ENCODE measurements at places on chromosomes 1 and 21.

- DNase-seq, result no peak
Observed at GRCh38 chr1:32716312-32717148, 14.0 kb upstream of the SYNC start.

GRCh38 chr1:145750426-145750825, 31.1 kb downstream of the CD160 start:
- DNase-seq, result no peak

GRCh38 chr1:94614996-94615395, 73.4 kb upstream of the F3 start:
- no peak for DNase-seq

DNA sequence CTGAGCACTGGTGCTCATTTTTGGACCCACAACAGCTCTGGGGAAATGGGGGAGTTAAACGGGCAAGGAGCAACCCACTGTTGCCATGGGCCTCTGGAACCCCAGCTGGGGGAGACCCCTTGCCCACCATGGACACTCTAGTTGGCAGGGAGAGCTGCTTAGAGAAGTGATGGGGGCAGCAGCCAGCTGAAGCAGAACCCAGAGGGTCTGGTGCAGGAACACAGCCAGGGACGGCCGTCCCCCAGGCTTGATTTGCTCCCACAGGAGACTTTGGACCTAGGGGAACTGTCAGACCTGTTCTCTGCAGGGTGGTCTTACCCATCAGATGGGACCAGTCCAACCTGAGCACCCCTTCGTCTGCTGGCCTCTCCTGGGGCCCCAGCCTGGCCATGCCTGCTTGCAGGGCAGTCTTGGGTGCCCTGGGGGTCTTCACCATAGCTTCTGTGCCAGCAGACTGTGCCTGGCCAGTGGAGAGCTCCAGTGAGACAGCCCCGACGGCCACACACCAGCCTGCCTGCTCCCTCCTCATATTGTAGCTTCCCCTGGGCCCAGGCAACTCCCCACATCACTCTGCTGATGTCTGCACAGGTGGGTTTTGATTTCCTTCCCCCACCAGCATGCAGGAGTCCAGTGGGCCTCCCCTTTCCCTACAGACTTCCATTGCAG, 11.3 kb downstream of the SPATC1L start:
- no peak for DNase-seq

- no peak for DNase-seq
Observed at GRCh38 chr1:229194096-229194495, 76.8 kb upstream of the RAB4A start.

- no peak for DNase-seq
Observed at GRCh38 chr1:60893136-60893930, 189.0 kb upstream of the NFIA start.

- no peak for DNase-seq
Observed at GRCh38 chr1:13826591-13826990, 126.6 kb downstream of the PRDM2 start.

GRCh38 chr1:109500941-109501381, 7.1 kb downstream of the CYB561D1 start:
- no peak for DNase-seq

GRCh38 chr1:84101204-84101603, 42.9 kb upstream of the PRKACB start:
- DNase-seq, result no peak

DNA sequence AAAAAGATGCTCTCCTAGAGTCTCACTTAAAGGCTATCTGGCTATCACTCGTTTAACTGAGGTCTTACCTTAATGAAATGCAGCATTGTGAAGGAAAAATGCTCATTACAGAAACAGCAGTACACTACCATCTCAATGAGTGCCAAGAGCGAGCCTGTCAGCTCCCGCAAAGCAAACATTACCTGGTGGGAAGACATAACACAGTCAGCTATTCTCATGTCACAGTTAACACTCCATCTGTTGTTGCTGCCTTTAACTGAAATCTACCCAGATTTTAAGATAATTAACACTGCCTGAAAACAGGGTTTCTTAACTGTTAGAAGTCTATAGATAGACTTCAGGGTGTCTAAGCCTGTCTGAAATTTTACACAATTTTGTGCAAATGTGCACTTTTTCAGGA, 39.1 kb downstream of the PCSK9 start:
- no peak for DNase-seq

- DNase-seq, result no peak
Observed at GRCh38 chr1:161215076-161215475, at the start of gene FCER1G. FCER1G (plus strand) TSS chr1:161215295; CDS start chr1:161215322, 27 bp downstream.

DNA sequence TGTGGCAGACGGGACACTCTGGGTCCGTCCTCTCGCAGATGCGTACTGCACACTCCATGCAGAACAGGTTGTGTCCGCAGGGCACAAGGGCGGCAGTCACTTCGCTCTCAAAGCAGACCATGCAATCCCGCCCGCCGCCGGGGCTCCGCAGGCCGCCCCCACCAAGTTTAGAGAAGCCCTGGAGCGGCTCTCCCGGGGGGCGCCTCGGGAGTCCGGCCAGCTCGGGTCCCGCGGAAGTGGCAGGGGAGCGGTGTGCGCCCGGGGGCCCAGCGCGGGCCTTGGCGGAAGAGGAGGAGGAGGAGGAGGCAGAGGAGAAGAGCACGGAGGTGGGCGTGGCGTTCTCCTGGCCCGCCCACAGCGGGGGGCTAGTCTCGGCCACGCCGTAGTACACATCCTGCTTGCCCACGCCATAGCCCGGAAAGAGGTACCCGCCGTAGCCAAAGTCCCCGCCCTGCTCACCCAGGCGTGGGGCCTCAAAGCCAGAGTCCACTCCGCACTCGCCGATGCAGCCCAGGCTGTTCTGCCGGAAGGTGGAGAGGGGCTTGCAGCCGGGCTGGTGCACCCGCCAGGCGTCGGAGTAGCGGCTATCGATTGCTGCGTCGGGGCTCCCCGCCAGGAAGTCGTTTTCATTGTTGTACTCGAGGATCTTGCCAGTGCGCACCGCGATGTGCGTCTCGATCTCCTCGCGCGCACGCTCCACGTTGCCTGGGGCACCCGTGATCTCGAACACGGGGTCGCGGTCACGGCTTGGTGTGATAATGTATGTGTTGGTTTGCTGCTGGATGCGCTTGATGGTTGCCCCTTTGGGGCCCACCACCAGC, 5.4 kb downstream of the MEX3A start:
- DNase-seq, result no peak

GRCh38 chr1:157819896-157820295, at the start of gene FCRL1:
FCRL1 (minus strand) TSS chr1:157820120; CDS start chr1:157820037, 83 bp downstream.
- DNase-seq, result no peak

GRCh38 chr1:240980342-240980741, 368.4 kb upstream of the GREM2 start:
- DNase-seq, result no peak

GRCh38 chr1:6185635-6186382, 5.7 kb upstream of the CHD5 start:
- DNase-seq, result no peak

DNA sequence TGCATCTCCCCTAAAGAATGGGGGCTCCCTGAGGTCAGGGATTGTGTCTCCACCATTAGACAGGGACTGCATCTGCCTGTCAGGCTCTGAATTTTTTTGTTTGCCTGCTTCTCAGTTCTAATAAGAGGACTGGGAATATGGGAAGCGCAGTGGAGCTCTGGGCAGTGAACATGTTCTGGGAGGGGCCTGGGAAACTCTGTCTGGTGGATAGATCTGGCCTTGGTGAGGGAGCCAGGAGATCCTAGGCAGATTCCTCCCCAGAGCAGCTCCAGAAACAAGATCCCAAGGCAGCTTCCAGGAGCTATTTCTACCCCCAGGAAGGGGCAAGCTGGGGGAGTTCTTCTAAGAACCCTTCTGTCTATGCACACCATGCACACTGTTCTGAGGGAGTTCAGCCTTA, 12.6 kb upstream of the MYOG start:
- DNase-seq, result no peak

- no peak for DNase-seq
Observed at GRCh38 chr21:16742131-16742641, 770.7 kb upstream of the CXADR start.

GRCh38 chr21:38159355-38159754, 97.4 kb upstream of the KCNJ15 start:
- DNase-seq, result no peak

DNA sequence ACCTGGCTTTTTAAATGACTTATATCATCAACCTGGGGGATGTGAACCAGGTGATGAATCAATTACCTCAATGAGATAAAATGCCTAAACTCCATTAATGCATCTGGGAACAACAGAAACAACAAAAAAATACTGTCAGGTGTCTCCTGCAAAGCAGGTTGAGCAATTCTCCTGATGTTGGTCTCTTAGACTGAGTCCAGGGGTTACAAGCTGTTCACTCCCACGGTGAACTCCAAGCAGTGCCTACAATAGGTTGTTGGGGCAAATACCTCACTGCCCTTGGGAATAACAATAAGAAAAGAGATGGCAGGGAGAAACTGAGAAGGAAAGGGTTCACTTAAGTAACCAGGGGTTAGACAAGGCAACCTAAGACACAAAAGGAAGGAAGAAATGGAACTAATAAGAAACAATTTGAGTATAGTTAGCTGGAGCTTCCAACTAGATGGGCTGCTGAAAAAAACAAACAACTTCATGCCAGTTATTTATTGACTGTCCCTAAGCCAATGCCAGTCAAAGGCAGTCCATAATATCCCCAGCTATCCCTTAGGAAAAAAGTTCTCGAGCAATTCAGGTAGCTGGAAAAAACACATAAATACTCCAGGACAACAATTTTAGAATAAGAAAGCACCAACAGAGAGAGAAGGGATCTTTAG, 97.6 kb upstream of the MAGI3 start:
- no peak for DNase-seq

GRCh38 chr1:107786203-107786845, 178.7 kb downstream of the VAV3 start:
- DNase-seq, result no peak

GRCh38 chr1:201538612-201539551, at the start of gene NAV1:
NAV1 (plus strand) TSS chr1:201539127; CDS start chr1:201622885, 83,758 bp downstream.
- DNase-seq, result no peak

- no peak for DNase-seq
Observed at GRCh38 chr1:157133426-157133825, 4.8 kb downstream of the ETV3 start.

GRCh38 chr1:215269955-215270354, 187.4 kb downstream of the KCNK2 start:
- DNase-seq, result no peak

GRCh38 chr1:22576617-22577016, 13.3 kb downstream of the EPHA8 start:
- DNase-seq, result no peak

- DNase-seq, result no peak
Observed at GRCh38 chr21:43935711-43936110, 70.7 kb downstream of the AGPAT3 start.

- no peak for DNase-seq
Observed at GRCh38 chr1:98661544-98662355, at the start of gene SNX7. SNX7 (plus strand) TSS chr1:98661721; CDS start chr1:98661732, 11 bp downstream.

GRCh38 chr1:155968670-155969069, 9.7 kb downstream of the ARHGEF2 start:
- DNase-seq, result no peak

DNA sequence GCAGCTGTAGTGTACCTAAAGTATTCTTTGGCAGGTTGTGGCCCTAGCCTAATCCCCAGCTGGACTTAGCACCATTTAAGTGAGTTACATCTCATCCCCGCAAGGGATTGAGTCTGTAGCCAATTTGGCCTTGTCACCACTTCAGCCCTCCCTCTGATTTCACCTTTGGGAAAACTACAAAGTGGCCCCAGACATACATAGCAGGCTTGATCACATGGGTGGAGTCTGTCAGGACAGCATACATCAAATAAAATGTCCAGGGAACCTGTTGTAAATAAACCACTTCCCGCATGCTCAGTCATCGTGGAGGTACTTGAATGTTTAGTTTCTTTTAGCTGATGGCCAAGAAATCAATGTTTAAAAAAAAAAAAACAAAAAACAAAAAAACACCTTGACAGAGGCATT, 142.5 kb downstream of the DHRS3 start:
- no peak for DNase-seq

GRCh38 chr1:21942464-21942863, 5.4 kb upstream of the HSPG2 start:
- DNase-seq, result no peak

DNA sequence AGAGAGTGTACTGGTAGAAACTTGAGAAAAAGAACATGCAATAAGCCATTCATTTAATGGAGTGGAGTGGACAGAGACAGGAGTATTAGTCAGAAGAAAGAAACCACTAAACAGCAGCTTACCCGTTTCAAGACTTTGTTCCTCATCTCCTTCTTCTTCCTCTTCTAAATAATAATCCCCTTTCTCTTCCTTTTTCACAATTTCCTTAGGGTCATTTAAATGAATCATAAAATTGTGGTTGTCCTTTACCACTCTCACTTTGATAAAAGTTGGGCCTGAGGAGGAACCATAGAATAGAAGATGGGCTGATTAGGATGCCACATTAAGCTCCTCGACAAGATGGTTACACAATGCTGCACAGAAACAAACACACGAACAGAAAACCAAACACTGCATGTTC, 109.6 kb downstream of the WDR3 start:
- no peak for DNase-seq

DNA sequence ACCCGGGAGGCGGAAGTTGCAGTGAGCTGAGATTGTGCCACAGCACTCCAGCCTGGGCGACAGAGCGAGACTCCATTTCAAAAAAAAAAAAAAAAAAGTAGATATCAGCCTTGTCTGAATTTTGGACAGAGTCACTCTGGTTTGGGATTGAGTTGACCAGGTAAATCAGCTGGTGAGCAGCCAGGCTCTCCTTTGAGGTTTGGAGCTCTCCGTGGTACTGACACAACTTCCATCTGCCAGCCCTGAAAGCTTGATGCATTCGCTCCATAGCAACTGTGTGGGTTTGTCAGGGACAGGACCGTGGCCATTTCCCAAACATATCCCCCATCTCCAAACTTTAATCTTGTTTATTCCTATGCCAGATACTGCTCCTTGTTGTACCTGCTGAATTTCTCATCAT, 155.2 kb downstream of the DMRTA2 start:
- DNase-seq, result no peak
